ENCODE measurements at places on chromosomes 16 and 17.

DNA sequence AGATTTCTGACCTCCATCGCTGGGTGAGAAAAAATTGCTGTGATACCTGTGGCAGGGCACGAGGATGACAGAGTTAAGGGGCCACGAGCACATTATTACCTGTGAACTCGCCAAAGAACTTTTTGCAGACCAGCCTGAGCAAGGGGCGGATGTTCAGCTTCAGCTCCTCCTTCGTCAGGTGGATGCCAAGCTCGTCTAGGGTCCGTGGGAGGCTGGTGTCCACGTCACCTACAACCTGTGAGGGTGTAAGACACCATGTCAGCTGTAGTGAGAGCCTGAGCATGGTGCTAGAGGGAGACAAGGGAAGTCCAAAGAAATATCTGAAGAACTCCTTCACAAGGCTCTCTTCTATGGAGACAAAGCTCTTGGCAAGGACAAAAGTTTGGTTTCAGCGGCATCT is 17.1 kb downstream of the HIGD1B start:
- no peak for DNase-seq

- DNase-seq: no peak
Observed at GRCh38 chr16:69644790-69645189, 79.0 kb downstream of the NFAT5 start.

DNA sequence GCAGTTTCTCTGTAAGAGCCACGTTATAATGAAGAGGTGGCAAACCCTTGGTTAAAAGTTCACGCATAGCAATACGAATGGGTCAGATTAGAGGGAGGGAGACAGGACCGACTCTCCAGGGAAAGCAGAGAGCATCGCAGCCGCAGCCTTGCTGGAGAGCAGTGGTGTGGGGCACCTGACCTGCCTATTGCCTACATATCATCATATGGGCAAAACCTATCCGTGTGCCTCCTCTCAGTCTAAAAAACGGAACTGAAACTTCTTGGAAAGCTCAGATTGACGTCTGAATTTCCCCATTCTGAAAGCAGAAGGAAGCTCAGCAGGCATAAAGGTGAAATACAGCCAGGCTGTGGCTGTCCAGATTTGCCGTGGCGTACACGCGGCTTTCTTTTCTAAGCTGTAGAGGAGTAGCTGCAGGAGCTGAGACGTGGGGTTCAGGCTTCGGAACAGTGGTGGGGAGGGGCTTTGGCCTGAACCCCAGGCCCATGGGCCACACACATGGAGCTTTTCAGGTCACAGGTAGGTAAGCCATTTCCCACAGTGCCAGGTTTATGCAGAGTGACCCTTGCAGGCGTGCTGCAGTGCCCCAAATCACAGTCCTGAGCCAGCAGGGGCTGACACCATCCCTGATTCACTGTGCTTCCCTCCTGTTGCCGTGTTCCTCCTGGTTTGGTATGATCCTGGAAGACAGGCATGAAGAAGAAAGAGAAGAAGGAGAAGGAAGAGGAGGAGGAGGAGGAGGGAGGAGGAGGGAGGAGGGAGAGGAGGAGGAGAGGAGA is 41.6 kb upstream of the TNRC6C start:
- DNase-seq: no peak

- no peak for DNase-seq
Observed at GRCh38 chr17:63338272-63338671, 107.8 kb downstream of the CYB561 start.

GRCh38 chr16:50455288-50455845 is 86.6 kb upstream of the BRD7 start:
- DNase-seq: no peak

DNA sequence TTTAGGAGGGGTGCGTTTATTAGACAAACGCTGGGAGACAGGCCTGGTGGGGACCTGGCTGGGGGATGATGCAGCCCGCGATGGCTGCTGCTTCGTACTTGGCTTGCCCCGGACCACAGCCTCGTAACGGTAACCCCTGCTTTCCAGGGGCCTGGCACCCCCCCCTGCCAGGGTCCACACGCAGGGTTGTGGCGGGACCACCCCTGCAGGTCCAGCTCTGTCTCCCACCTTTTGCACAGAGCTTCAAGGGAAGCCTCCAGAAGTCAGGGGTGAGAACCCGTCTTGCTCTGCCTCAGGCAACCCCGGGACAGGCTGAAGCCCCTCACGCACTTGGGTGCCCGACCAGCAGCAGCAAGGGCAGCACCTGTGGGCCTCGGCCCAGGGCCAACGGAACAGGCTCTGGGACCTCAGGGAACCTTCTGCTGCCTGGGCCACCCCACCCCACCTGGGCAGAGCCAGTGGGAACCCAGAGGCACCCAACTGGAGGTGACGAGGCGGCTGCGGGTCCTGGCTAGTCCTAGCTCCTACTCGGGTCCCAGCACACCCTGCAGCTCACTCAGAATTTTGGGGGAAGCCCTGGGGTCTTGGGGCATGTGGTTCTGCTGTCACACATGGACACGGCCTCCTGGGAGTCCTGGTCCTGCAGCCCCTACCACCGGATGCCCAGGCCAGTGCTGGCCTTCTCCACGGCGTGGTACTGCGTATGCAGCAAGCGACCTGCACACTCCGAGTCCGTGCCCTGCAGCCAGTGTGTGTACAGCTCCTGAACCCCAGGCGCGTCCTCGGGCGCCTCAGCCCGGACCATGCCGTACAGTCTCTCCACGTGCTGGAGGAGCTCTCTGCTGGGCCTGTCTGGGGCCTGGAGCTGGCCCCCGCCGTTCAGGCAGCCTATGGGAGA is 3.1 kb downstream of the HAGHL start:
- DNase-seq: no peak

DNA sequence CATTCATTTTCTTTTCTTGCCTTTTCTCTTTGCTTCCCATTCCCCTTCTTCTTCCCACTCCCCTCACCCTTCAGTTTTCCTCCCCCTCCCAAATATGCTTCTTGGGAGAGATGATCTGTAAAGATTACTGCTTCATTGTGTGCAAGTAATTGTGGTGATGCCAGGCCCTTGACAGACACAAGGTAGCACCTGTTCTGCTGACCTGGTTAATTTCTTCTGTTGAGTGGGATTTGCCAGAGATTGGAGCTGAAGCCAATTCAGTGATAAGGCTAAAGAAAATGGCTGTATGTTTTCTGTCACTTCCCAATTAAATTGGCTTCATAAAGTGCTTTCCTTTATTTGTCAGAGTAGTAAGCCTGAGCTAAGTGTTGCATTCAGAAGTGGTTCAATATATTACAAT is 44.5 kb downstream of the AATF start:
- no peak for DNase-seq

- DNase-seq: no peak
Observed at GRCh38 chr16:27108051-27108770, 41.5 kb downstream of the C16orf82 start.

GRCh38 chr16:414395-415169 is 10.9 kb upstream of the RAB11FIP3 start:
- DNase-seq: no peak

GRCh38 chr16:13426269-13426668 is 493.7 kb upstream of the ERCC4 start:
- no peak for DNase-seq

GRCh38 chr17:80248001-80248893 is 12.4 kb upstream of the RNF213 start:
- no peak for DNase-seq

GRCh38 chr17:17822189-17822588 is 14.6 kb downstream of the SREBF1 start:
- no peak for DNase-seq

All from NCI-H146 (cell line).